ENCODE measurements at places on chromosomes 11 and 22. TPM values are rescaled to one million over a fixed set of nuclear protein-coding genes. Genes with fewer than 3 reads are reported as not detected.

DNA sequence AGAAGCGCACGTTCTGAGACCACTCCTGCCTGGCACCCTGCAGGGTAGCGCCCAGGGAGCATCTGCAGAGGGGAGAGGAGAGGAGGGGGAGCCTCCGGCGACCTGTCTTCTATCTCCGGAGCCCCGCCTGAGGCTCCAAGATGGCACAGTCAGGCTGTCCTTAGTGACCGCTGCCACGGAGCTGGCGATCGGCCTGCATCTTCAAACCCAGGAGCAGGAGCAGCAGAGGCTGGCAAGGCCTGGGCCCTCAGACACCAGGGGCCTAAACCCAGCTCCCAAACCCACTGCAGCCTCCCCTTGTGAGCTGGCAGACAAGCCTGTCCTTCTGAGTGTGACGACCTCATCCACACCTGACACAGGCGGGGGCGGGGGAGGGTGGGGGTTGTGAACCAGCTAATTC, 34.9 kb downstream of the TOLLIP start:
- no peak overlapping the region for H3K27ac ChIP-seq
- peaks cover 2% of the 10 kb centered on the region for H3K36me3 ChIP-seq
- no peak overlapping the region for H3K4me3 ChIP-seq
- DNase-seq = no peak
- H3K27me3 ChIP-seq = no peaks in the 10 kb centered on the region

DNA sequence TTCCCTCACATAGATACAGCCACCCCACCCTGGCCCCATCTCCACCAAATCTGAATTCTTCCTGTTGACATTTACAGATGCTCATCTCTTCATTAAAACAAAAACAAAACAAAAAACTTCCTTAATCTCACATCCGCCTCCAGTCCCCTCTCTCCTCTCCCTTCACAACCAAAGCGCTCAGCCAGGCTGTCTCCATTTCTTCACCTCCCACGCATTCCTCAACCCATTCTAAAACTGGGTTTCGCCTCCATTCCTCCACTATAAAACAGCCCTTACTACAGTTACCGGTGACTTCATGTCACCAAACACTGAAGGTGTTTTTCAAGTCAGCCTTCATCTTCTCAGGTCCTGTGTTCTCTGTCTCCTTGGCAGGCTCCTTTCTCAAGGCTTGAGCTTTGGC, 9.6 kb downstream of the BACE1-AS start:
- no peak overlapping the region for H3K4me3 ChIP-seq
- H3K27me3 ChIP-seq = peaks cover 7% of the 10 kb centered on the region
- no peak overlapping the region for H3K27ac ChIP-seq
- no peaks in the 10 kb centered on the region for H3K36me3 ChIP-seq
- no peak for DNase-seq
- H3K4me1 ChIP-seq = peaks cover 7% of the 10 kb centered on the region

GRCh38 chr22:25735650-25736049, 6.3 kb upstream of the MYO18B start:
- H3K27ac ChIP-seq = no peak overlapping the region
- peak overlapping the region; percentile 62 for H3K4me3 ChIP-seq
- no peaks in the 10 kb centered on the region for H3K27me3 ChIP-seq
- peaks cover 54% of the 10 kb centered on the region for H3K4me1 ChIP-seq
- no peak for DNase-seq

DNA sequence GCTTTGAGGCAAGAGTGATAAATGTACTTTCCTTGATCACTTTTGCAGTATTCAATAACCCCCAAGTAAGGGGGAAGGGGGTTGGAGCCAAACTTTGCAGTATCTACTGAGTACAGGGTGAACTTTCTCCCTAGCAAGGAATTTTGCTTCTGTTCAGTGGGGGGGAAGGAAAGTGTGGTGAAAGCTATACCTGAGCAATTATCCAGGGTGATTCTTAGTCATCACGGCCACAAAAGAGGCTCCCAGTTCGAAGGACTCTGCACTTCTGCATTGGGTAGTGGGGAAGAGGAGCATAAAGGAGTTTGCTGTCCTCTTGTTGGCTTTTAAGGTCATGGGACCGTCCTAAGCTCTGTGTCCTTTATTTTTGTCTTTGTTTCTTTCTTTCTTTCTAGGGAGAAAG, 346.5 kb upstream of the SYN3 start:
- H3K4me3 ChIP-seq = no peak overlapping the region
- DNase-seq = no peak
- no peaks in the 10 kb centered on the region for H3K4me1 ChIP-seq
- H3K27me3 ChIP-seq = no peaks in the 10 kb centered on the region
- no peaks in the 10 kb centered on the region for H3K36me3 ChIP-seq
- no peak overlapping the region for H3K27ac ChIP-seq

GRCh38 chr11:61756452-61757212, 4.2 kb downstream of the MYRF start:
- peak overlapping the region; percentile 37 for H3K4me3 ChIP-seq
- peaks cover 13% of the 10 kb centered on the region for H3K27me3 ChIP-seq
- DNase-seq = peak; percentile 53
- H3K4me1 ChIP-seq = peaks cover 27% of the 10 kb centered on the region
- no peaks in the 10 kb centered on the region for H3K36me3 ChIP-seq

DNA sequence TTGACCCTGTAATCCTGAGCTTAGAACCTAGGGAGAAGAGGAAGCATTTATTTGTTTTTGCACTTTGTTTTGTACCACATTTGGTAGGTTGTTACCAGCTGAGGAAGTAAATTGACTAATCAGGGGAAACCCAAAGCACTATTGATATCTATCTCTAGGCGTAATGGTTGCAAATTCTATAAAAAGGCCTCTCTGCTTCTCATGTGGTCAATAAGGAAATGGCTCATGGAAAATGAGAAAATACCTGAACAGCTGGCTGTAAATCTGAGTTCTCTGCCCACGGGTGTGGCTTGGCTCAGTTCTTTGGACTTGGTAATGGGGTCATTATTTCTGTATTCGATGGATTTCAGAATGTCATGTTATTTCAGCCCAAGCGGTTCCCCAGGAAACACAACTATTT, 42.4 kb downstream of the BARX2 start:
- no peak for DNase-seq
- H3K4me1 ChIP-seq = peaks cover 18% of the 10 kb centered on the region
- H3K4me3 ChIP-seq = peak overlapping the region; percentile 25
- no peaks in the 10 kb centered on the region for H3K36me3 ChIP-seq
- H3K27ac ChIP-seq = no peak overlapping the region
- peaks cover 15% of the 10 kb centered on the region for H3K27me3 ChIP-seq

- no peaks in the 10 kb centered on the region for H3K4me1 ChIP-seq
- H3K36me3 ChIP-seq = no peaks in the 10 kb centered on the region
- no peak overlapping the region for H3K4me3 ChIP-seq
- H3K27ac ChIP-seq = no peak overlapping the region
- DNase-seq = no peak
These were observed 953.2 kb downstream of the OPCML start for GRCh38 chr11:132579136-132579535.

Gene POTEH
- total RNA-seq = not detected

Gene DGAT2
- total RNA-seq = 2.8 TPM

Data from activated T-cell treated with anti-CD3 and anti-CD28 coated beads, Interleukin-2, amount 50 U/mL, for 72 hours (primary cell).